ENCODE measurements at places on chromosomes 11 and 22.
A peak's percentile ranks its signal among the peaks of the same experiment; 100 is the strongest.

GRCh38 chr11:77191823-77192495 lies 63.9 kb downstream of the MYO7A start:
- DNase-seq: peak; percentile 9

GRCh38 chr11:19931141-19931770 lies 218.6 kb downstream of the NAV2 start:
- no peak for DNase-seq

GRCh38 chr11:120688163-120688562 lies 176.6 kb downstream of the GRIK4 start:
- DNase-seq: no peak

DNA sequence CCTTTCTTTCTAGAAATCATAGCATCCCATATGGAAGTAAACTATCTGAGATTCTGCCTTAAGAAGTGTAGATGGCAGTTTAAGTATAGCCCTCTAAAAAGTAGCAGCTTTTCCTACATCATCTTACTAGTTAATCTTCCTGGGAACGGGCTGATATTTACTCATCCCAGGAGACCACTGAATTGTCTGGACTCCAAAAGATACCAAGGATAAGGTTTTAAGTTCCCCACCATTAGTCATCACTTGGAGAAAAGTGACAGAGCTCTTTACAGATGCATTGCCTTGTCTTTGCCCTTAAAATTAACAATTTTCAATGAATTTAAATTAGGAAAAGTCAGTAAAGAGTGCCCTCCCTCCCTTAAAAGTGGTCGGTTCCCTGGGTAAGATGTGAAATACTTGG lies 129.5 kb downstream of the MAML2 start:
- no peak for DNase-seq

GRCh38 chr11:117679461-117679860 lies 117.6 kb downstream of the DSCAML1 start:
- no peak for DNase-seq

DNA sequence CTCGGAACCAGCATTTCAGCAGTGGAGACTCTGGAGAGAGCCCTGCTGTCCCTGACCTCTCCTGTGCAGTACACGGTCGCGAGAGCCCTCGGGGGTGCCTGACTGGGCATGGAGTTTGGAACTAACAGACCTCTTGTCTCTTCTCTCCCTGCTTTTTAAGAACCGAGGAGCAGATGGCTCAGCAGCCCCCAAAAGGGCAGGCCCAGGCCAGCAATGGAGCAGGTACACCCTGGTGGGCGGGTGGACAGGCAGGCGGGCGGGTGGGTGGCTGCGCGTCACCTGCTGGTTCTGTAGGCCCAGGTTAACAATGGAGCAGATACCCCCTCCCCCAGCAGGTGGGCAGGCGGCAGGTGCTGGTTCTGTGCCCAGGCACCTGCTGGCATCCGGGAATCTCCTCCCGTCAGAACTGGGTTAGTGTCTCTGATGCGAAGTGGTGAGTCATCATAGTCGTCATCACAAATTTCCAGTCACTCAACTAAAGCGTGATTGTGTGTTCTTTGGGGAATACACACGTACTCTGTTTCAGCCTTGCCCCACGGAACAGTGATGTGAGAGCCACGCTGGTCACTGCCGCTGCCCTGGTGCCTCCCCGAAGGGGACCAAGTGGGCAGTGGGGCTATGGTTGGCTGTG lies 41.1 kb downstream of the GRAMD4 start:
- DNase-seq: no peak

- peak; percentile 9 for DNase-seq
These were observed 10.5 kb upstream of the C11orf24 start for GRCh38 chr11:68282141-68282860.

- DNase-seq: no peak
These were observed at the start of gene SLC37A2 for GRCh38 chr11:125062931-125063428. TSS of gene SLC37A2 (plus strand) at chr11:125063305. CDS start at chr11:125063368, 63 bp downstream.

DNA sequence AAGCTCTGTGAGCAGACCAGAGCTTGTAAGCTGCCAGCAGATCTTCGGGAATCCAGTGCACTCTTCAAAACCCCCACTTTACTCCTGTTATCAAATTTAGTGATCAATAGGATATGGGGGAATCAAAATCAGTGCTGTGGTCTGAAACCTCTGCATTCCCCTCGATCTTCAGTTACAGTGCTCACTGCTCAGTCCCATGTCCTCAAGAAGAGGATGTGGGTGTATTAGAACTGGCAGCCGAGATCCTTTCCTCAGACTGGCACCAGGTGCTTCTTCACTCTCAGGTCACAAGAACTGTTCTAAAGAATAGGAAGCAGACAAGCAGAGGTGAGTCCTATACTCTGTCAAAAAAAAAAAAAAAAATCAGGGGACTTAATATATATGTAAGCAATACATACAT lies 15.3 kb upstream of the MAML2 start:
- DNase-seq: no peak

DNA sequence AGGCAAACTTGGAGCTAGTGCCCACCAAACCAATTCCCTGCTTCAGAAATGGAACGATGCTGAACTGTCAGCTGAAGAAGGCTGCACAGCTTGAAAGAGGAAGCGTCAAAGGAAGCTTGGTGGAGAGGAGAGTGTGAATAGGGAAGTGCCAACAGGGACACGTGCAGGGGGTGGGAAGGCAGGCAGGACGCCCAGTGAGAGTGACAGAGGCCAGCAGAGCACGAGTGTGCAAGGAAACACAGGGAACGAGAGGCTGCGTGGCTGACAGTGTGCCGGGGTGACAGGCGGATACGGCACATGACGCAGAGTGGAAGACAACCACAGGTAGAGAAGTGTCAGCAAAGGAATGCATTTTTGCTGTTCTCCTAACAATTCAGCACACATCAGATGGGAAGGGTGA lies 196.4 kb downstream of the LARGE1 start:
- DNase-seq: no peak

- no peak for DNase-seq
These were observed 202.5 kb upstream of the CADM1 start for GRCh38 chr11:115706626-115707135.

DNA sequence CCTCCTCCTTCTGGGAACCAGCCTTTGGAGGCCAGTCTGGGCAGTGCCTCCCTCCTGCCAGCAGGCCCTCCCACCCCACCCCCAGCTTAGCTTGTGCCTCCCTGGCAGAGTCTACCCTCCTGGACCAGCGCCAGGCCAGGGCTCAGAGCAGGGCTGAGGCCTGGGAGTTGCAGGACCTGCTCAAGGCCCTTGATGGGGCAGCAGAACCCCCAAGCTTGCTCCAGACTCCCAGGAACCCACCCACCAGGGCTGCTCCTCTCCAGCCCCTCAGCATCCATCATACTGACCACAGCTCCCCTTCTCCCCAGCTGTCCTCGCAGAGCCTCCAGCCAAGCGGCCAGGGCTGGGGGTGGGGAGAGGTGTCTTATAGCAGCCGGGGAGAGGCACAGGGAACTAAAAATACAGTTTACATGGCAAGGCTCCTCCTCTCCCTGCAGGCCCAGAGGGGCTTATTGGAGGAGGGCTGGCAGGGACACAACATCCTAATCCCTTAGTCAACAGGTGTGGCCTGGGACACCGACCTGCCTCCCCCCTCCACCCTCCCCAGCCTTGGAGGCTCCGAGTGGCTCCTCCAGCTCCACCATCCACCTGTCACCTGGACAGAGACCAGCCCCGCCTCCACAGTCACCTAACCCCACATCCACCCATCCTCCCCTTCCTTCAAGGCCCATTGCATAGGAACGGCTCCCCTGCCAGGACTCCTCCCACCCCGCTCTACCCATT lies 5.2 kb upstream of the MB start:
- no peak for DNase-seq

GRCh38 chr11:96267496-96268032 lies 75.4 kb downstream of the MAML2 start:
- DNase-seq: no peak

DNA sequence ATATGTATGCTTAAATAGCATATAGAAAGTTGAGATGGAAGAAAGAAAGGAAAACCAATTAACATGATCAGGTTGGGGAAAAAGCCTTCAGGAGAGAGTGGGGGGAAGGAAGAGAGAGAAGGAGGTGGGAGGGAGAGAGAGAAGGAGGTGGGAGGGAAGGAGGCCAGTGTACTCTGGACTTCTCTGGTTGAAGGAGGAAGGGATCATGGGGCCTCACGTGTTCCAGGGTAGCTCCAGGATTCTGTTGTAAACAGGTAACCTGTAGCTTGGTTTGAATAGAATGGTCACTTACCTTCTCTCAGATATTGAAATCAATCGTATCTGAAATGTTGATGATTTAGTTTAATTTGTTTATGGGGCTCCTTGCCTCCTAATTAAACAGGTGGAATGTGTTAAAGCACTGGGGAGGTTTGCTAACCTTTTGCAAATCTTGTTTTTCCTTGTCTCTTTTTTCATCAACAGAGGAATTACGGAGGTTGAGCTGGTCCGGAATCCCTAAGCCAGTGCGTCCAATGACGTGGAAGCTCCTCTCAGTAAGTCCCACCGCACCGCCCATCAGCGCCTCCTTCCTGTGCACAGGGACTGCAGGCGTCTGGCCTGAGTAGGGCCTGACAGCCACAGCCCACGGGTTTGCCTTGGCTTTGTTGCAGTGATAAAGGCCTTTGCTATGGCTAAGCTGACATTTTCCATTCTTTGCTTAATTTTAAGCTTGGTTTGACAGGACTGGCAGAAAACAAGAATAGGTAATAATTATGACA lies 115.9 kb downstream of the TBC1D22A start:
- DNase-seq: no peak

DNA sequence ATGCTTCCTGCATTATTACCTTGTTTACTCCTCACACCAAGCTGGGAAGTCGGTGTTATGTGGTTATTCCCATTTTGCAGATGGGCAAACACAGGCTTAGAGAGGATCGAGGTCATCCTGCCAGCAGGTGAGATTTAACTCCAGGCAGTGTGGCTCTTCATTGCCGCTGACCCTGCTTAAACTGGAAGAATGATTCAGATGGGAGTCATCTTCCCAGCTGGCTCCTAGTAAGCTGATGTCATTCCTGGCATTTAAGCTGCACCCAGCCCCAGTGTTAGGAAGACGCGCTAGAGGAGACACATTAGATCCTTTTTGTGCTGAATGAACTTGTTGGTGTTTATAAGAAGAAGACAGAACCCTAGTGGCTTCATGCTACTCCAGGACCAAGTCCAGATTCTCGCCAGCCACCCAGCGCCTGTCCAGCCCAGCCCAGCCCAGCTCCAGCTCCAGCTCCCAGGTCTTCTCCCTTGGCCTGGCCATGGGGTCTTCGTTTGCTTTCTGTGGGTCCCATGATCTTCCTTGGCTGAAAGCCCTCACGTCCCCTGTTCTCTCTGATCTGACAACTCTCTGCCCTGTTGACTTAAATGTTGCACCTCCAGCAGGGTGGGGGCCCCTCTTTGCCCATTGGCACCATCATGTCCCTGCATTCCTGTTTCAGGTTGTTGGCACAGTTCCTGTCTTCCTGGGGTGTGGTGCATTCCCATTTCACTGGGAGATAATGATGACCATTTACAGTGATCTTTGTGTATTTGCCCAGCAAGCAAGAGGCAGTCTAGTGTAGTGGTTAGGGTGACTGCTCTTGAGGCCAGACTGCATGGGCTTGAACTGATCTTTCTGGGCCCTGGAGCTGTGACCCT lies 13.6 kb downstream of the PARVB start:
- DNase-seq: no peak

DNA sequence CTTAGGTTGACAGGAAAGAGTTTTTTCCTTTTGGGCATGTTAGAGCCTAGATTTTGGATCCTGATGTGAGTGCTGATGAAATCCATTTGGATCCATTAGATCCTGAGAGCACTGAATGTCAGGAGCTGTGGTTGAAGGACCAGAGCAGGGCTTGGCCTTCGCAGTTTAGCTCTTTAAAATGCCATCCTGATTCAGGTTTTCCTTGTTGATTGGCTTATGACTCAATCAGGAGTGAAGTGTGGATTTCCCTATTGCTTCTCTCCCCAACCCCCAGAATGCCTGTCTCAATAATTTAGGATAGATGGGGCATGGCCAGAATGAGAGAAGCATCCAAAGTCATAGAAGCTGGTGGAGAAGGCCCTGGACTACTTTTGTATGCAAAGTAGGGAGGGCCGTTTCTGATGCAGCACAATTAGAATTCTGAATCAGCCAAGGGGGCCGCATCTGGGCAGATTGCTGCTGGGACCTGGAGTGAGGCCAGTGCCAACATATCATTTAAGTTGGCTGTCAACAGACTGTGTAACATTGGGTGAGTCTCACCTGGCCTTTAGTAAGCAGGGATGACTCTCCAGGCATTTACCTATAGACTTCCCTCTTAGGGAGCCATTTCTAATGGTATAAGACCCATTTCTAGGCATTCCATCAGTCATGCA lies 80.5 kb downstream of the TEAD1 start:
- no peak for DNase-seq

- DNase-seq: no peak
These were observed 1.6 kb upstream of the WT1 start for GRCh38 chr11:32436751-32437494.

GRCh38 chr22:37734964-37735451 lies 38.2 kb downstream of the TRIOBP start:
- no peak for DNase-seq

DNA sequence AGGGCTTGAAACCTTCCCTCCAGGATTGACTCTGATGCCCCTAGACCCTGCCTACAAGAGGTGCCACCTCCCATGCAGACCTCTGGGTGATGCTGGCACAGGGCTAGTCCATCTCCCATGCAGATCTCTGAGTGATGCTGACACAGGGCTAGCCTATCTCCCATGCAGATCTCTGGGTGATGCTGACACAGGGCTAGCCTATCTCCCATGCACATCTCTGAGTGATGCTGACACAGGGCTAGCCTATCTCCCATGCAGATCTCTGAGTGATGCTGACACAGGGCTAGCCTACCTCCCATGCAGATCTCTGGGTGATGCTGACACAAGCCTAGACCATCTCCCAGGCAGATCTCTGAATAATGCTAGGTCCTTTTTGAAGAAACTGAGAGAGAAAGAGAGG lies 321.7 kb downstream of the NTM start:
- no peak for DNase-seq

GRCh38 chr11:67642173-67643120 lies 2.9 kb upstream of the TBX10 start:
- no peak for DNase-seq

DNA sequence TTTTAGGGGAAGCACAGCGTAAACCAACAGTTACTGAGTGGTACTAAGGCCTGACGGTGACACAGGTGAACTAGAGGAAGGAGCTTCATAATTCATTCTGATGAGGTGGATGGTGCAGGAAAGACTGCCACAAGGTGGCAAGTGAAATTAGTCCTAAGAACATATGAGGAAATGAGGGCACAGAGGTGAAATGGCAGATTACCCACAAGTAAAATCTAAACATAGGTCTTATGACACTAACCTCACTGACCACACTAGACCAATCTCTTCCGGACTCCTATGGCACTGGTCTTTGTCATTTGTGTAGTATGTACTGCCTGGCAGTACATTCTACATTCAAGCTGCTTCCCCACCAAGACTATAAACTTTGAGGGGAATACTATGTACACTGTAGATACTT lies 20.2 kb downstream of the GAB2 start:
- no peak for DNase-seq

- no peak for DNase-seq
These were observed 105.8 kb downstream of the UVRAG start for GRCh38 chr11:75920848-75921247.

DNA sequence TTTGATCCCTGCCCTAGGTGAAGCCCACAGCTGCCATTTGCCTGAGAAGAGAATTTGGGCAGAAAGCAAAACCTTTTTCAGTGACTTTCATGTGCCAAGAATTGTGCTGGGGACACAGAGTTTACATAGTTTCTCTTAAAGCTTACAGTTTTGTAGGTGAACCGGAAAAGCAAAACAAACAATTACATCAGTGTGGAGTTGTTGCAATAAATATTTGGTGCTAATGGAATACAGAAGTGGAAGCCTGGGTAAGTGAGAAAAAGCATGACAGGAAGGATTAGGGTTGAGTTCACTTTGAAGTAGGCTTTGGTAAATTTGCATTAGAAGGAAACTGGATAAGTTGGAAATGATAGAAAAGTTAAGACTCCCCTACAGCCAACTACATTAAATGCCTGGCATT lies 82.7 kb downstream of the RASSF10 start:
- no peak for DNase-seq

Data from stimulated activated CD8-positive, alpha-beta memory T cell treated with anti-CD3 and anti-CD28 coated beads, Interleukin-7, amount 100 ng/mL, for 24 hours (primary cell).